Stimulated activated CD8-positive, alpha-beta memory T cell treated with anti-CD3 and anti-CD28 coated beads, Interleukin-2, amount 100 ng/mL, for 1 hour (primary cell): ENCODE measurements at places on chromosomes 6 and 20.

DNA sequence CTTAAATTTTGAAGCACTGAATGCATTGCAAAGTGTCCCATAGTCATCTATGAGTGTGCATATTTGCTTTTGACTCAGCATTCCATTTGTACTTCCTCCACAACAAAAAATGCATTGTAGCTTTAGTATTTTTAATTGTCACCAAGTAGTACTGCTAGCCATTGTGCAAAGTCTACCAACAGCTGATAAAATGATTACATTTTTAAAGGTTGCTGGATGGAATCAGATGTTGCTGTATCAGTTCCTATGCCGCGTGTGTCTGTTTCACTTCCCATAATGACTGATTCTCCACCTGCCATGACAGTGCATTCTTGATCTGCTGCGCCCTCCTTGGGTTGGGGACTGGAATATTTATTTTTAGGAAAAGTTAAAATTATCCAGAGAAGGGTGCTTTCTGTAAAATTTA lies 41.2 kb downstream of the SLX4IP start:
- DNase-seq: no peak

- DNase-seq: no peak
Measured at GRCh38 chr6:111564482-111564945, 41.2 kb downstream of the TRAF3IP2 start.

- DNase-seq: no peak
Measured at GRCh38 chr6:129744880-129745237, 34.9 kb upstream of the ARHGAP18 start.

- DNase-seq: no peak
Measured at GRCh38 chr20:49345524-49345923, 67.7 kb upstream of the ZNFX1 start.

GRCh38 chr6:100266494-100267401 lies 198.0 kb downstream of the SIM1 start:
- no peak for DNase-seq

GRCh38 chr6:165969184-165969583 lies 198.5 kb downstream of the TBXT start:
- no peak for DNase-seq

GRCh38 chr20:59820204-59821041 lies 113.0 kb downstream of the SYCP2 start:
- no peak for DNase-seq

- no peak for DNase-seq
Measured at GRCh38 chr20:35004051-35004725, 48.5 kb downstream of the MYH7B start.

DNA sequence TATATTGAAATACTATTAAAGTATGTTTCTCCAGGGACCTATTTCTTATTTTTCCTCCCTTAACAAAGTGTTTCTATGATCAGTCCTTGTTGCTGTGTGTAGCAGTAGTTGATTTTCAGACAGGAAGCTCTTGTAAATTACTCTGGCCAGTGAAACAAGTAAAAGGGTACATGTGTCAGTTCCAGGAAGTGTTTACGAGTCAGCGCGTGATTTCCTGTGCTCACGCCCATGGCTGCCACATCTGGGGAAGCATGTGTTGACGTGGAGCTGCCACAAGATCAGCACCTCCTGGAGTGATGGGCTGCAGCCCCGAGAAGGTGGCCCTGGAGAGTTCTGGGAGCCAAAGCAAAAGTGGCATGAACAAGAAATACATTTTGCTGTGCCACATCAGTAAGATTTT lies 38.6 kb upstream of the GGTLC1 start:
- peak; percentile 55 for DNase-seq

DNA sequence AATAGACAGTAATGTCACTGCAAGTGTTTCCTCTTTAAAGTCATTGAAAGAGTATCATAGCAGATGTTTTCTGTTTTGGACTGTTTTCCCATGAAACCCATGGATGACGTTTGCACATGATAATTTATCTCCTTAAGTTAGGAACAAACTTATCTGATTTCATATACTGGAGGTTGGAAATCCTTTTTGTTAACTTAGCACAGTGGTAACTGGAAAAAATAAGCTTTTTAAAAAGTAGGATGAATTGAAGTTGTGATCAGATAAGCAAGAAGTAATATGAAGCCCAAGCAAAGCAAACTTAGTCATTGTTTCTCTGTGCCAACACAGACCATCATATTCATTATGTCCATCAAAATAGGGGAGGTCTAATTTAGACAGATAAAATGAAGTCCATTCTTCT lies 61.6 kb downstream of the PLCB4 start:
- DNase-seq: no peak

DNA sequence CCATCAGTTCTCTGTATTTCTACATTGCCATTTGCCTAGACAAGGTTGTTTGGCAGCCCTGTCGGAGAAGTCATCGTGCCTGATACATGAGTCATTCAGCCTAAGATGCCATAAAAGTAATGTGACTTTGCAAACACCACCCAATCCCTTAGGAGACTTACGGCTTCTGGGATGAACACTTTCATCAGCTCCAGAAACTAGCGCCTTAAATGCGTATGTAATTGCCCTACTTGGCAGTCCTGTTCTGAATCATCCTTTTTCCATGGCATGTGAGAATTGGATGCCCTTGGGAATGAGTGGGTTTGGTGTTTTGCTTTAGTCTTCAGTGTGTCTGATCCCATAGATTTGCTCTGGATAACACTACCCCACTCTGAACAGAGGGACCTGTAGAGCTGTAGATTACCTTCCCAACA lies 158.5 kb downstream of the SASH1 start:
- no peak for DNase-seq

GRCh38 chr6:7219310-7219709 lies 93.7 kb downstream of the SSR1 start:
- no peak for DNase-seq

GRCh38 chr6:159966339-159966738 lies 2.5 kb upstream of the IGF2R start:
- DNase-seq: no peak

DNA sequence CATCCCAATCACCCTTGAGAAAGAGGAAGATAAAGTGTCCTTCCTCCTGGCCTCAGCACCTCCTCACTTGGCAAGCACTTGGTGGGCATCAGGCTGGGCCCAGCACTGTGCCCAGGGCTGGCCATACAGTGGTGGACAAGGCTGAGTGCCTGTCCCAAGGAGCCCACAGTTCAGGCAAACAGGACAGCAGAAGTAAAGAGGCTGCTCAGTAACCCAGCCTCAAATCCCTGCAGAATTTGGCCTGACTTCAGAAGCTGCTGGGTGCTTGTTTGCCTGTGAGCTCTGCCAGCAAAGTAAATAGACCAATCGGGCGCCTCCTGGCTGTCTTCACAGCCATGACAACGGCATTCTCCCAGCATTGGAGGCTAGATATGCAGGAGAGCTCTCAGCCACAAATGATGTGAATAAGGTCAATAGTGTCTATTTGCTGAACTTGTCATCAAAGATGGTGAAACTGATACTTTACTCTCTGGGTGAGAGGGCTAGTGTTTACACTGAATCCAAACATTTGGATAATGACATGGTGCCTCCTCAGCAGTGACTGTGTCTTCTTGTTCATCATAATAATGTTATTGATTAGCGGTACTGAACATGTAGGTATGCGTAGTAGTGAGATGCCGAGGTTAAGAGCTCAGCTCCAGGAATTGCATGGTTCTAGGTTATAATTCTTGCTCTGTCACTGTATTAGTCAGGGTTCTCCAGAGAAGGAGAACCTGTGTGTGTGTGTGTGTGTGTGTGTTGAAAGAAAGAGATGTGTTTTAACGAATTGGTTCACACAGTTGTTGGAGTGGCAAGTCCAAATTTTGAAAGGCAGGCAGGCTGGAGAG lies 36.9 kb upstream of the FANCE start:
- DNase-seq: no peak

DNA sequence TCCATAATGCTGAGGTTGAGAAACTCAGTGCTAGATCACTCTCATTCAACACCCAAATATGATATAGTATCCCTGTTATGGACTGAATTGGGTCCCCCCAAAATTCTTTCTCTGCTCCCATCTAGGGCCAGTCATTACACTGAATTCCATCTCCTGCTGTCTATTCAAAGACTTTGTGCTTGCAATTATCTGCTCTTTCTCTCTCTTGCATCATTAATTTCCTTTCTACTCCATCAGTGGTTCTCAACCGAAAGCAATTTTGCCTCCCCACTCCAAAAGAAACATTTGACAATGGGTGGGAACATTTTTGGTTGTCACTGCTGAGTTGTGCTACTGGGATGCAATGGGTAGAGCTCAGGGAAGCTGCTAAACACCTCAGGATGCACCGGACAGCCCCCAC lies 271.5 kb upstream of the CDYL start:
- DNase-seq: no peak

DNA sequence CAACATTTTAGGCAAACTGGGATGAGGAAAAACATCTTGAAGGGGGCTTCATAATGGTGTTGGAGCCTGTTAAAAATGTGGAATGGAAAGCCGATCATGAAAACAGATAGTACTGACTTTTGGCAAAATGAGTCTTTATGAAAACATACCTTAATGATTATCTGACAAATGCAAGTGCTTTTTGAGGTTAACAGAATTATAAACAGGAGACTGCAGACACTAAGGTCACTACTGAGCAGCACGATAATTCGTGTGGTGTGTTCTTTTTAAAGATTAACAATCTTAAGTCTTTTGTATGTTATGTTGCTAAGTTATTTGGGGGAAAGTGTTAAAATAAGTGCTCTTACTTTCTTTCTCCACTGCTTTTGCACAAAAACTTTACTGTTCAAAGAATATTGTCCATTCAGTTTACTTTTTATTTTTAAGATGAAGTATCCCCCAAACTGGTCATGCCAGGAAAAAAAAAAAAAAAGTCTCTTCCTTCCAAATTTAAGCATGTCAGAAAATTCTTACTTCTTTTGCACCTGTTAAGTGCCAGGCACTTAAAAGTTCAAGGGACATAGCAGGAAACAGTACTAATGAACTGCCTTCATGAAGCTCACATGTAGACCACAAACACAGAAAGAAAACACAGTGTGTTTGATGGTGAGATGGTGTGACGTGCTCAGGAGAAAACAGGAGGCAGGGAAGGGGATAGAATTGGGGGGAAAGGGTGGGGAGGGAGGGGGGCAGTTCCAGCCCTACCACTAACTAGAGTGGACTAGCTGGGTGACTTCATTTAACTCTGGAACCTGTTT lies 73.2 kb downstream of the CDYL start:
- no peak for DNase-seq

GRCh38 chr20:43238833-43239232 lies 49.1 kb upstream of the PTPRT start:
- no peak for DNase-seq

- peak; percentile 59 for DNase-seq
Measured at GRCh38 chr20:51541189-51542032, 1.1 kb downstream of the NFATC2 start.

DNA sequence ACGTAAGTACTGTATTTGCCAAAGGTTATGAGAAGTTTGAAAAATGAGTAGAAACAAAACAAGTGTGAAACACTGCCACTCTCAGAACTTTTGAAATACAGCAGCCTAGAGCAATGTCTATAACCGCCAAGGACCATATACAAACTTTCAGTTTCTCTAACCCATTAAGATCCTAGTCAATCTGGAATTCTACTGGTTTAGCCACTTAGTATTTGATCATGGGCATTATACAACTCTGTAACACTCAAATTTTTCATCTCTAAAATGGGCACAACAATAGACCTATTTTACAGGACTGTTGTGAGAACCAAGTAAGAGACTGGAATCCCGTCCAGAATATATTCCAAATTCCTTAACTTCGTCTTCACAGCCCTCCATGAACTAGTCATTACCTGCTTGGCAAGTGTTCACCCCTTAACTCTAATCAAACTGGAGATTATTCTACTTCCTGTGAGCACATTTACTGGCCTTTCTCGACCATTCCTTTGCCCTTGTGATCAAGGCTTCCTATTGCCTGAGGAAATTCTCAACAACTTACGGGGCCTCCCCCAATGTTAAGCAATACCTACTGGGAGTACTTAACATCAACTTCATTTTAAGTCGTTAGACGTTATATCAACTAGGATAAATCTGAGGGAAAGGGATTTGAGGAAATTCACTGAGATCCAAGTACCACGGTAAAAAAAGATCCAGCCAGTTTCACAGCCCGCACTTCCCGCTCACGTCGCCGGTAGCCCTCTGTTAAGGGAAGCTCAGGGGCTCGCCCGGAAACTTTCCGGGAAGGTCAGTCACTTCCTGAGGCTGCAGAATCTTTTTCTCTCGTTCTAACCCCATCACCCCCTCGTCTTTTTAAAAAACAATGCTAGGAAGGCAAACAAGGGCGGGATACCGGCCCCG lies 1.1 kb downstream of the EIF2S2 start:
- no peak for DNase-seq

GRCh38 chr6:88807622-88808021 lies 155.8 kb downstream of the RNGTT start:
- no peak for DNase-seq

- no peak for DNase-seq
Measured at GRCh38 chr6:132910759-132911158, 96.4 kb downstream of the RPS12 start.

- DNase-seq: no peak
Measured at GRCh38 chr20:40811660-40812414, 122.8 kb upstream of the MAFB start.

- DNase-seq: no peak
Measured at GRCh38 chr20:38429301-38429700, 5.8 kb downstream of the SNHG17 start.

DNA sequence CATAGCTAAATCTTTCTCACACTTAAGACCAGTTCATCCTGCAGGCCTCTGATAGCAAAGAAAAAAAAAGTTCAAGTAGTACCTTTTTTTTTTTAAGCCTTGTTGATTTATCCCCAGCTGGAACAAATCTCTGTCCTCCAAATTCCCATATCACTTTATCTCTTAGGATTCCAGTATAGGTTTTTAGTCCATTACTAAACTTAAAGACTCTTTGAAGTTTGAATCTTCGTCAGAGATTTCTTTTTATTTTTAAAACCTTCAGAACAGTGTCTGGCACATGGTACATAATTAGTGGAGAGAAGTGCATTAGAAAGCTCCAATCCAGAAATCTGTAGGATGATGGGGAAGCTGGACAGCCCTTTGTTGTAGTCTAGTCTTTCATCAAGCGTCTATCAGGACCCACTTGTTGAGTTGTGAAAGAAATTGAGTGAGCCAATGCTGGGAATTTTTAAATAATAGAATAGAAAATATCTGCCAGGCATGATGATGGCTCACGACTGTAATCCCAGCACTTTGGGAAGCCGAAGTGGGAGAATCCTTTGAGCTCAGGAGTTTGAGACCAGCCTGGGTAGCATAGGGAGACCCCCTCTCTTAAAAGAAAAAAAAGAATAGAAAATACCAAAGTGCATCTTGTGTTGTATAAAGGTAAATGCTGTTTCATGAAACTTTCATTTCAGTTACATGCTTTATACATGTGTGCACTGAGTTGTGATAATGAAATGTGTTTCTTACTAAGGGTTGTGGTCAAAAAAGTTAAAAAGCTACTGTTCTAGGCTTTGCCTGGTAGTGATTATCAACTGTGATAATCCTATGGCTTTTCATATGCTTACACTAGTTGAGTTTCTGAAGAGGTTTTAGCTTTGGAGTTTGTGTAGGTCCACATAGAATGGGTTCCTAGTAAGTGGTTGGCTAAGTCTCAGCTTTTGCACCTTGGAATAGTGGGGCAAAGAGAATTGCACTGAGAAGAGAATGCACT lies 3.2 kb downstream of the NFYA start:
- no peak for DNase-seq
